ENCODE measurements at places on chromosomes 11 and 22.

DNA sequence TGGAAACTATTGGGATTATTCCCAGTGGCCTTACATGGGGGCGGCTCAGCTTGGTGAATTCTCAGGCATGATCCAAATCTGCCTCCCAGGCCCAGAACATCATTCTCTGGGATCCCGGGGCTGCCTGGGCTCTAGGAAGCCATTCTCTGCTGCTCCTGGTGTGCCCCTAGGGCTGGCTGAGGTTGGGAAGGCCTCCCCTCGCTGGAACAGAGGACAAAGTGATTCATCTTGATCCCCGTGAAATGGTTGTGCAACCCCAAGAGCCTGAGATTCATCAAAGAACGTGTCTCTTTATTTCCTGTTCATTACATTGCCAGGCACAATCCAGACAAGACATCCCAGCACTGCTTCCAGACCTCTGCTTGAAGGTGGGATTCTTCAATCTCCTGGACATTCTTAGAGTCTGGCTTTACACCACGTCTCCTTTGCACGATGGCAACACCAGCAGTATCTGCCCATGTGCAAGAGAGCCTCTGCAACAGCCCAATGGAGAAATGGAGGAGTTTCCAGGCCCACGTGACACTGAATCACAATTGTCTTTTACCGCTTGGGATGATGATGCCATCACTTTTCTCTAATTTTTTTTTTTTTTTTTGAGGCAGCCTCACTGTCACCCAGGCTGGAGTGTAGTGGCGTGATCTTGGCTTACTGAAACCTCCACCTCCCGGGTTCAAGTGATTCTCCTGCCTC, 52.3 kb downstream of the TST start:
- no peak for DNase-seq

GRCh38 chr11:13357232-13357631, 79.6 kb downstream of the BMAL1 start:
- DNase-seq: no peak

DNA sequence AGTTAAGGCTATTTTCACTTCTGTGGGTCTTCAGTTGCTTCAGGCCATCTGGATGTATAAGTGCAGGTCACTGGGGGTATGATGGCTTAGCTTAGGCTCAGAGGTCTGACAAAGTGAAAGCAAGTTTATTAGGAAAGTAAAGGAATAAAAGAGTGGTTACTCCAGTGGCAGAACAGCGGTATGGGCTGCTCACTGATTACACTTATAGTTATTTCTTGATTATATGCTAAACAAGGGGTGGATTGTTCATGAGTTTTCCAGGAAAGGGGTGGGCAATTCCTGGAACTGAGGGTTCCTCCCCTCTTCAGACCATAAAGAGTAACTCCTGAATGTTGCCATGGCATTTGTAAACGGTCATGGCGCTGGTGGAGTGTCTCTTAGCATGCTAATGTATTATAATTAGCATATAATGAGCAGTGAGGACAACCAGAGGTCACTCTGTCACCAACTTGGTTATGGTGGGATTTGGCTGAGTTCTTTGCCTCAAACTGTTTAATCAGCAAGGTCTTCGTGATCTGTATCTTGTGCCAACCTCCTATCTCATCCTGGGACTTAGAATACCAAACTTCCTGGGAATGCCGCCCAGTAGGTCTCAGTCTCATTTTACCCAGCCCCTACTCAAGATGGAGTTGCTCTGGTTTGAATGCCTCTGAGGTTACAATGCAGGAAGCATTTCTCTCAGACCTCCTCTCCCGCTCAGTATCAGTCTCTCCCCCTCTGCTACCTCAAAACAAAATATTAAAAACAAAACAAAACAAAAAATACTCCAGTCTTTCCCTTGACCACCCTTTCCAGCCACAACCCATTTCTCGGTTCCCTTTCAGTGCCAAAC, 106.6 kb upstream of the SLC22A12 start:
- DNase-seq: no peak

- no peak for DNase-seq
Measured at GRCh38 chr11:43788421-43788820, 92.2 kb upstream of the ALKBH3 start.

- peak; percentile 71 for DNase-seq
Measured at GRCh38 chr11:68550485-68550817, 89.9 kb downstream of the PPP6R3 start.

DNA sequence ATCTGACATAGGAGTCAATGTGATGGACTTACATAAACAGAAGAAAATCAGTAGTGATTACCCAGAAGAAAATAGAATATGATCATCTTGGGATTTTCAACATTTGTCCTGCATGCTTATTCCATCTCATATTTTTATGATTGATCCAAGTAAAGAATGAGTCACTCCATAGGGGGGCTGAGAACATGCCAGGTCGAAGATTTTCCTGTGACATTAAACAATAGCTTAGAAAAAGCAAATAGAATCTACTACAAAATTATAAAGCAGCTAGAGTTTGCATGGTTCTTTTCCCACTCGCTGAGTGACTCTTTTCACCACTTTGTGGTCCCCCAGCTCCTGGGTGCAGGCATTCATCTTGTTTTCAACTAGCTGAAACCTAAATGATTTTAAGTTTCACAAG, 56.3 kb downstream of the DDI1 start:
- DNase-seq: no peak

DNA sequence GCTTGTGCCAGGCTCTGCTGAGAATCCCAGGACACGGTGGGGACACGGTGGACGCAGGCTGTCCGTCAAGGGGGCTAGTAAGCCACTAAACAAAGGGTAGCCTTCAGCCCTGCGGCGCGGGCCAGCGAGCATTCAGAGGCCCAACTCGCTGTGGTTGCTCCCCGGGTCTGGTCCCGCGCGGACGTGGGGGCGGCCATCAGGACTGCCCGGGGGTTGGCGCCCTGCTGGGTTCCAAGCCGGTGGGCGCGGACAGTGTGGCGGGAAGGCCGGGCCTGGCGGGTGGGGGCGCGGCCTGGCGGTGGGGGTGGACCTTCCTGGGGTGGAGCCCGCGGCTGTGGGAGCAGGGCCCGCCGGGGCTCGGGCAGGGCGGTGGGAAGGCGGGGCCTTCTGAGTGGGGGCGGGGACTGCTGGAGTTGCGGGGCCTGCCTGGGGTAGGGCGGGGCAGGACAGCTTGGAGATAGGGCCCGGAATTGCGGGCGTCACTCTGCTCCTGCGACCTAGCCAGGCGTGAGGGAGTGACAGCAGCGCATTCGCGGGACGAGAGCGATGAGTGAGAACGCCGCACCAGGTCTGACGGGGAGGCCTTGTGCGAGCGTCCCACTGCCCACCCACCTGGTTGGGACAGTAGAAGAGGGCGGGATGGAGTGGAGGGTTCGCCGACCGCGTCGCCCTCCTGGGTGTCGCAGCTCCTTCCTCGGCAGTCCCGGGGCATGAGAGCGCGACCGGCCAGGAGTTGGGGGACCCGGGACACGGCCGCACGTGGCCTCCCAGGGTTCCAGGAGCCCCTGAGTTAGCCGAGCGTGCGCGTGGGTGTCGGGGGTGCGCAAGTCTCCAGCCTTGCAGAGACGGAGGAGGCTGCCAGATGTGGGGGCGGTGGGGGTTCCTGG, at the start of gene SERHL2:
Gene SERHL2 (plus strand): TSS at position 482 of the 887 bp plus-strand sequence. CDS start 65 bp downstream, at position 547.
- peak; percentile 93 for DNase-seq

DNA sequence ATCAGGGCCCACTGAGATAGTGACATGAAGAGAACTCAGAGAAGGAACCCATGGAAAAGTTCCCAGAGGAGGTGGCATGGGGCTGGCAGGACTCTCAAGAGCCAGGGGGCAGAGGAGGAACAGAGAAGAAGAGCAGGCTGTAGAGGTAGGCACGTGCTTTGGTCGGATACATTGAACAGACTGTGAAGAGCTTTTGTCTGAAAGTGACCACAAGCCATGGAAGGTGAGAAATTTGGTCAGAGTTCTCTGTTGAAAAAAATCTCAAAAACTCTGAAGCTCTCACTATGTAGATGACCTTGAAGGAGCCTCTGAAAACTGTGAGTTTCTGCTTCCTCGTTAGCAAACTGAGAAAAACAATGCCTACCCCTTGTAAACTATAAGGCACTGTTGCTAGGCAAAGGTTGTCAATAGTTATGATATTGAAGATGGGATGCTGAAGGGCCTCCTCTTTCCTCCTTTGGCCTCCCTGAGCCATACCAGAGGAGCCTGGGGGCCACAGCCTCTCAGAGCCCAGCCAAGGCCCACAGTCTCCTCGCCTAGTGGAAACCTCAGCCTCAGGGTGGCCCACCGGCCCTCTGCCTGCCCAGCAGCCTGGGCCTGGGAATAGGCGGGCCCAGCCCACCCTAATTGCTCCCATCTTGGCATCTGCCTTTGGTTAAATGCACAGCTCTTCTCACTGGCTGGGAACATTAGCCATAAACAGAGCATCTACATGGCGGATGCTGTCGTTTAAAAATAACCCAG, 415.7 kb downstream of the SOX6 start:
- DNase-seq: no peak

- DNase-seq: peak; percentile 85
Measured at GRCh38 chr11:63635762-63636465, 21.7 kb upstream of the PLAAT3 start.

- peak; percentile 64 for DNase-seq
Measured at GRCh38 chr22:19853058-19853878, 1.4 kb downstream of the GNB1L start.

DNA sequence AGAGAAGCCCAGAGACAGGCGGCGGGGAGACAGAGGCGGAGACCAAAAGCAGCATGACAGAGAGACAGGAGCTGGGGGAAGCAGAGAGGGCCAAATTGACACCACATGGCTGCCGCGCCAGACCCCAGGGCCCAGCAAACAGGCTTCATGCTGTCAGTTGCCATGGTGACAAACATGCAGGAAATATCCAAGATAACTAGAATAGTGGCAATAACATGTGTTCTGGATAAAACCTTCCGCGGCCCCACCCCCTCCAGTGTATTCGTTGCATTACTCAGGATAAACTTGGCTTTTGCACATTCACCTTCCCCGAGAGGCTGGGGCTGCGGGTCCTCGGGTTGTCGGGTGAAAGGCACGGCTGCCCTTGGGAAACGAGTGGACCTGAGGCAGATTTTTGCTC, 49.9 kb upstream of the CDON start:
- no peak for DNase-seq

- DNase-seq: no peak
Measured at GRCh38 chr11:111871693-111872161, 346 bp upstream of the ALG9 start.

DNA sequence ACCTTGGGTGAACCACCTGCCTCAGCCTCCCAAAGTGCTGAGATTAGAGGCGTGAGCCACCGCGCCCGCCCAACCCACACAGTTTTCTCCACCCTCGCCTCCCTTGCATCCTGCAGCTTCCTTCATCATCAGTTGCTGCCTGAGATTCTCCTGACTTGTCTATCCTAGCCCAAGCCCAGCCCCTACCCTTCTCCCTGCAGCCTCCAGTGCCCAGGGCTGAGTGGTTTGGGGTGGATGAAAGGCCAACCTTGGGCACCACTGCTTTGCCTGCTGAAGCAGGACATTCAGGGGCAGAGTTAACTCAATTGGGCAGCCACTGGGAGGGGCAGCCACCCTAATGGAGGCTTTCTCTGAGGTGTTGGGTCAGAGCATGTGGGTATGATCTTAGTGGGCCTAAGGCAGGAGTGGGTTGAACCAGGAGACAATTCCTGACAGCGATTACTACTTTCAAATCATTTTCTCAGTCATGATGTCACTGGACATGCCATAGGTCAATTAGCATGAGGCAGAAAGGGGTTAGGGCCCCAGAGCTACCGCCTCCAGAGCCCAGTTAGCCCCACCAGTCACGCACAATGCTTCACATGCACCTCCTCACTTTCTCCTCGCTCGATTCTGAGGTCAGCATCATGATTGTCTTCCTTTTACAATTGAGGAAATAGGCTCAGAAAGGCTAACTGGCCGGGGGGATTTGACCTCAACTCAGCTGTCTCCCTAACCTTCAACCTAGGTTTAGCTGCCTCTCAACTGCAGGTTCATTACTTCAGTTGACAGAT, 1.0 kb upstream of the FKBP2 start:
- no peak for DNase-seq

DNA sequence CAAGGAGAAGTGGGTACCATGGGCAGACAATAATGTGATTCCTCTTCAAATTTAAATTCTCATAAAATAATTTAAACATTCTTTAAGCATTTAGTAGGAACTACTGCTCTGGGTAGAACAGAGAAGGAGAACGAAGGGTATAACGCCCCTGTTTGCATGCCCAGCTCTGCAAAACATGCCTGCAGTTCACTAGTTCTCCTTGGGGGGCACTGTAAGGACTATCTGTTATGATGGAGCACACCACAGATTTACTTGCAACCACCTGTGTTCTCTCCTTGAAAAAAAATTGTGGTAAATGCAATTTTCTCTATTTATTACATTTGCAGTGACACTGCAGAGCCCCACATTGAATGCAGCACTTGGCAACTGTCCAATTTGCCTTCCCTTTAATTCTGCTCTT, 100.3 kb downstream of the GUCY1A2 start:
- no peak for DNase-seq

- DNase-seq: no peak
Measured at GRCh38 chr11:111815489-111815888, 49.3 kb upstream of the PPP2R1B start.

GRCh38 chr11:88555829-88556202, 218.3 kb upstream of the CTSC start:
- no peak for DNase-seq

DNA sequence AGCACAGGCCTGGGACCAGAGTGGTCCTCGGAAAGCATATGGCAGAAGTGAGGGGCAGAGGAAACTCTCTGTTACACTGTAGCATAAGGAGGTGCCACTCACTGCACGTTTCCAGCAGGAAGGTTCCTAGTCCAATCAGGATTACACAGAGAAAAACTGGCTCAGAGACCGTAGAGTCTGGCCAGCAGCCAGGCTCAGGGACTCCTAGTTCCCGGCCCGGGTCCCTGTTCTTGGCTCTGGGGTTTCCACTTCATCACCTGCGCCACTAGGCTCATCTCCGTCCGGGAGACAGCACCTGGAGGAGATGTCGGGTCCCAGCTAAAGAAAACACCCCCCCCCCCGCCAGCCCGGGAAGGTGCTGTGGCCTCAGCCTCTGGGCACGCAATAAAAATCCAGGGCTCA, 1.1 kb downstream of the TTLL12 start:
- DNase-seq: no peak

DNA sequence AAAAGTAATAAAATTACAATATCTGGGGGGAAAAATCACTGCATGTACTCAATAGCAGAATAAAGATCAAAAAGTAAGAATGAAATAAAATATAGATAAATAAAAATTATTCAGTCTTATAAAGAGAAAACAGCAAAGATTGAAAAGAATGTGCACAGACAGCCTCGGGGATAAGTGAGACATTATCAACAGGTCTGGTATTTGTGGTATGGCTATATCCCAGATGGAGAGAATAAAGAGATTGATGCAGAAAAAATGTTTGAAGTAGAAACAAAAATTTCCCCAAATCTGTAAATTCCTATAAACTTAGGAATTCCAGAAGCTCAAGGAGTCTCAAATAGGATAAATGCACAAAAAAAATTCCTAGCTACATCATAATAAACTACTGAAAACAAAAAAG, 74.5 kb upstream of the LUZP2 start:
- no peak for DNase-seq

DNA sequence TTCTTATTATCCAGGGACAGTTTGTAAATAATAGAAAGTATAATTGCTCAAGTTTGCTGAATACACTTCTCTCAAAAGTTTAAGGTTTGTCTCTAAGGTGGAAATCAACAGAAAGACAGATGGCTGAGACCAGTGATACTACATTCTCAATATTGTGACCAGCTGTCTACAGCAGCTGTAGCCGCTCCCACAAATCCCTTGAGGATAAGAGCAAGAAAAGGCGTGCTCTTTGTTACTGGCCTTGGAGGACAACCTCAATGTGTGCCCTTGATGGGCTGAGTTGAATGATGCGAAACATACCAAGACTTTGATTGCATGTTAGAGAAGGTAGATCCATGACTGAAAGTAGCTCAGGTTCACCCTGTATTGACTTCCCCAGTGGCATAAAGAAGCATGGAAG, 6.1 kb downstream of the OR6M1 start:
- DNase-seq: no peak

- DNase-seq: peak; percentile 36
Measured at GRCh38 chr22:48758881-48759875, 1068.5 kb downstream of the BRD1 start.

Measured in activated effector memory CD4-positive, alpha-beta T cell treated with anti-CD3 and anti-CD28 coated beads, Interleukin-2, amount 50 U/mL, for 16 hours (primary cell).